Breast epithelium (tissue), 4 donors: ENCODE measurements at places on chromosomes 6 and 20. TPM values are rescaled to one million over a fixed set of nuclear protein-coding genes. Genes with fewer than 3 reads are reported as not detected.

- DNase-seq: no peak
These were observed 97.6 kb upstream of the STMND1 start for GRCh38 chr6:17004269-17004668.

GRCh38 chr6:45609141-45609638 lies 231.5 kb upstream of the SUPT3H start:
- DNase-seq: no peak

DNA sequence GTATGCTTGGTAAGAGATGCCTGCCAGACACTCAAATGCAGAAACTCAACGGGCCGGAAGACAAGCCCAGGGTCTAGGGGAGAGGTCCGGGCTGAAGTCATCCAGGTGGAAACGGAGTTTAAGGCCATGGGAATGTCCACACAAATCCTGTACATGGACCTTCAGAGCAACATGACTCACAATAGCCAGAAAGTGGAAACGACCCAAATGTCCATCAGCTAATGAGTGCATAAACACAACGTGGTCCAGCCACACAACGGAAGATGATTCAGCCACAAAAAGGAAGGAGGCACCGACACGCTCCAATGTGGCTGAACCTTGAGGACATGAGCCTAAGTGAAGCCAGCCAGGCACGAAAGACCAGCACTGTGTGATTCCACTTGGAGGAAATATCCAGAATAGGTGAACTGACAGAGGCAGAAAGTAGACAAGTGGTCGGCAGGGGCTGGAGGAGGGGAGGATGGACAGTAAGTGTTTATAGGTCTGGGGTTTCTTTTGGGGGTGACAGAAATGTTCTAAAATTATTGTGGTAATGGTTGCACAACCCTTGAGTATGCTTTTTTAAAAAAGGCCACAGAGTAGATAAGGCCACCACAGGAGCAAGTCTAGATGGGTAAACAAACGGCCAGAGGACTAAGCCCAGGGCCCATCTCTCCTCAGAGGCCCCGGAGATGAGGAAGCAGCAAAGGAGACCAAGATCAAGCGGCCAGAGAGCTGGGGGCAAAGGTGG lies 105.6 kb downstream of the PREX1 start:
- no peak for DNase-seq

DNA sequence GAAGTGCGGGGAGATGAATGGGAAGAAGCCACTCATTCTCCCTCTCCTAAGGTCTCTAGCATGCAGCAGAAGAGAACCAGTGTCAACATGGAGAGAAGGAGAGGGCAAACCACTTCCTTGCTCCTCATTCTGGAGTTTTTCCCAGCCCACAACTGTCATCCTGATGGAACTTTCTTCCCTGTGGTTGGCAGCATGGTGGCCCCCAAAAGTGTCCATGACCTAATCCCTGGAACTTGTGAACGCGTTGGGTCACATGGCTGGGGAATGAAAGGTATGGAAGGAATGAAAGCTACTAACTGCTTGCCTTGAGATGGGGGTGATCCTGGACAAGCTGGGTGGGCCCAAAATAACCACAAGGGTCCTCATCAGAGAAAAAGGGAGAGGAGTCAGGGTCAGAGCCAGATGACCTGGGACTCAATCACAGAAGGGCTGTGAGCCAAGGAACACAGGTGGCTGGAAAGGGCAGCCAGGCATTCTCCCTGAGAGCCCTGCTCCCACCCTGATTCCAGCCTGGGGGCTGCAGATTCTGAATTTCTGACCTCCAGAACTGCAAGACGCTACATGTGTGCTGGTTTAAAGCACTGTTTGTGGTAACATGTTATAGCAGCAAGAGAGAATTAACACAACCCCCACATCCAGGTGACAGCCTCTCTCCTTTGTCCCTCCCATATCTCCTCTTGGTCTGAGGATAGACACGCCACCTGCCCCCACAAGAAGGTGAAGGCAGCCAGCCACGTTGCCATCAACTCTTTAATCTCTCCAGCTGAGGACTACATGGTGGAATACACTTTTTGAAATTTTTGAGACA lies 63.2 kb downstream of the PYGB start:
- DNase-seq: peak; percentile 36

GRCh38 chr6:35008858-35009257 lies 119.8 kb downstream of the ANKS1A start:
- no peak for DNase-seq

DNA sequence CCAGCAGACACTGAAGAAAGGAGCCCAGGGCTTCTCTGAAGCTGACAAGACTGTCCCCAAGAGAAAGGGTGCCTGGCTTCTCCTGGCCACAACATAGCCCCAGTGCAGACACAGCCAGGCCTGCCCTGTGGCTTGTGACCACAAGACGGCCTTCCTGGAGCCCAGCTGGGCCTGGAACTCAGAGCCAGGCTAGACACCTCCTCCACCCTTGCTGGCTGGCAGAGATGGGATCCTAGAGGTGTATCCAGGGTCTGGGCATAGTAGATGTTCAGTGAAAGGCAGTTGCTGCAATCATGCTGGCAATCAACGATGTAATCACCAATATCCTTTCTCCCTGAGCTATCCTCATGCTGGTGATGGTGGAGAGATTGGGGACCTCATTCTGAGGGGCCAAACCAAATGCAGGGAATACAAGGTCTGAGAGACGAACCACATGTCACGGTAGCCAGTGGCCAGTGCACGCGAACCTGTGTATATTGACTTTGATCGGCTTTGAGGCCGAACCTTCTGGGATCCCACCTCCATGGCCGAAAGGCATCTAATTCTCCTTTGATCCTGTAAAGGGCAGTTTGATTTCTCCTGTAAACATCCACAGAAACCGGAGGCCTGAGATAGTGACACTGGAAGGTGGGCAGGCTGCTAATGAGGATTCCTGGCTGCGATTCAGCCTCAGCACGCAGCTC lies 115.2 kb downstream of the PSMB1 start:
- no peak for DNase-seq

DNA sequence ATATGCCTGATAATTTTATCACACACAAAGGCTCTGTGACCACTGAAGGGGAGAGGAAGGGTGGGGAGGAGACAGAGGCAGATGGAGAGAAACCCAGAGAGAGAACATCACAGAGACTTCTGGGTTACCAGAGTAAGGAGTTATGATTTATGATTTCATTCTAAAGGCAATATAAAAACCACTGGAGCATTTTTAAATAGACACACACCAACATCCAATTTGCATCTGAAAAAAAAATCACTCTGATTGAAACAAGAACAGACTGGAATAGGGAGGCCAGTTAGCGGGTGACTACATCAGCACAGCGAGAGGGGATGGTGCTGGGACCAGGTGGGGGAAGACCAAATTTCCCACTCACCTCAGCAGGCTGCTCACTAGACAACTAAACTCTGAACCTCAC lies 104.8 kb downstream of the AGPAT4 start:
- DNase-seq: no peak

- DNase-seq: no peak
These were observed 174.1 kb downstream of the ADAT2 start for GRCh38 chr6:143276436-143276835.

The ATP9A gene
- 98.4 TPM for total RNA-seq

The OLIG3 gene
- total RNA-seq: not detected
